ENCODE measurements at places on chromosomes 4 and X.

DNA sequence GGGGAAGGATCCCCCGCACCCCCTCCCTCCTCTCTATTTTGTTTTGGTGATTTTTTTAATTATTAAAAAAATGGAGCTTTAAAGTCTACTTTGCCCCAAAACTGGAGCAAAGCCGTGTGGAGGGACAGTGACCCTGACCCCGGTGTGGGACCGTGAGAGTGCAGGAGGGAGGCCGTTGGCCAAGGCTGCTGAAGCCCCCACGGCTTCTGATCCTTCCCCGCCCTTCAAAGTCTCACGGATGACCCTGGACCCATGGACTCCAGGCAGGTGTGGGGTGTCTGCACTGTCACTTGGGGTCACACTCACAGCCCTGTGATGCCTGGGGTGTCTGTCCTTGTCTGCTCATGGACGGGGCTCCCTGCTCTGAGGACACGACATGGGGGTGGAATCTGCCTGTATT is 133.3 kb downstream of the CPZ start:
- no peak for DNase-seq

GRCh38 chr4:144648042-144648441 is 2.1 kb downstream of the HHIP start:
- no peak for DNase-seq

GRCh38 chr4:125689805-125690204 is 375.1 kb downstream of the FAT4 start:
- no peak for DNase-seq

- DNase-seq, result no peak
These were observed 166.8 kb upstream of the MAMLD1 start for GRCh38 chrX:150196285-150196684.

DNA sequence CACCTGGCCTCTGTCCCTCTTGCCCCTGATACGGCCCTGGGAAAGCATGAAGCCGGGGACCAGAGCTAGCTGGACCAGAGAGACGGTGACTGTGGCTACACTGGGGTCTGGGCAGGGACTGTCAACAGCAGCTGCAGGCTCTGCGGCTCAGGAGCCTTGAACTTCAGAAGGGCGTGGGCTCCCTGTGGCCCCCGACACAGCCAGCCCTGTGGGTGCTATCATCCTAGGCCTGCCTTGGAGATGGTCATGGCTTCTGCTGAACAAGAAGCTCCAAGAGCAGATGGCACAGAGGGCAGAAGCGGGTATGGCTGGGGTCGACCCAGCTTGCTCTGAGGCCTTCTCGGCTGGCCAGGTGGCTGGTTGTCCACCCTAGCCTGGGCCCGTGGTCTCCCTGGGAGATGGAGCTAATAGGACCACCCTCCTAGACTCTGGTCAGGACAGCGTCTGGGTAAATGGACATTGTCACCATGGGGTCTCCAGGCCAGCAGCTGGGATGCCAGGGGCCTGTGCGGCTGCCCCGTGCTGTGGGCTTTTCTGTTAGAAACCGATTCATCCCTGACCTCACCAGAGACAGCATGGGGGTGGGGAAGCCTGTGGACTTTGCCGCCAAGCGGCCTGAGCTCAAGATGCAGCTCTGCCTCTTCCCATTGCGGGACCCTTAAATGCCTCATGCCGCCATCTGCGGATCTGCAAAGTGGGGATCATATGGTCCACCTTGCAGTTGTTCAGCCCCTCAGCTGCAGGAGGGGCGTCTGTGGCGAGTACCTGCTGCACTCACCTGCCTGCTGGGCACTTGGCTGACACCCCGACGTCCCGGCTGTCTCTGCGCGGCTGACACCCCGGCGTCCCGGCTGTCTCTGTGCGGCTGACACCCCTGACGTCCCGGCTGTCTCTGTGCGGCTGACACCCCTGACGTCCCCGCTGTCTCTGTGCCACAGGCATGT is 21.1 kb downstream of the CPZ start:
- DNase-seq, result no peak

- DNase-seq, result no peak
These were observed 1.9 kb upstream of the EIF1AX start for GRCh38 chrX:20143561-20143960.

DNA sequence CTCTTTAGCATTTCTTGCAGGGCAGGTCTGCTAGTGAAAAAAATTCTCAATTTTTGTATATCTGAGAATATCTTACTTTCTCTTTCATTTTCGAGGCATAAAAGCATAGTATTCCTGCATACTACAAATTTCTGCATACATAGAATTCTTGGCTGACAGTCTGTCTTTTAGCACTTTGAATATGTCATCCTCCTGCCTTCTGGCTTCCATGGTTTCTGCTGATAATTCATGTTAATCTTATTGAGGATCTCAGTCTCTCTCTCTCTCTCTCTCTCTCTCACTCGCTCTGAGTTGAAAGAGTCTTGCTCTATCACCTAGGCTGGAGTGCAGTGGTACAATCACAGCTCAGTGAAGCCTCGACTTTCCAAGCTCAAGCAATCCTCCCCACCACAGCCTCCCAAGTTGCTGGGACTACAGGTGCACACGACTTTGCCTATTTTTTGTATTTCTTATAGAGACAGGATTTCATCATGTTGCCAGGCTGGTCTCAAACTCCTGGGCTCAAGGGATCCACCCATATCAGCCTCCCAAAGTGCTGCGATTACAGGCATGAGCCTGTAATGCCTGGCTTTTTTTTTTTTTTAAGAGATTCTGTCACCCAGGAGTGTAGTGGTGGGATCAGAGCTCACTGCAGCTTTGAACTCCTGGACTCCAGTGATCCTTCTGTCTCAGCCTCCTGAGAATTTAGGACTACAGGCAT is 161.3 kb downstream of the FNIP2 start:
- no peak for DNase-seq

GRCh38 chr4:38243388-38244053 is 283.3 kb downstream of the PTTG2 start:
- no peak for DNase-seq

DNA sequence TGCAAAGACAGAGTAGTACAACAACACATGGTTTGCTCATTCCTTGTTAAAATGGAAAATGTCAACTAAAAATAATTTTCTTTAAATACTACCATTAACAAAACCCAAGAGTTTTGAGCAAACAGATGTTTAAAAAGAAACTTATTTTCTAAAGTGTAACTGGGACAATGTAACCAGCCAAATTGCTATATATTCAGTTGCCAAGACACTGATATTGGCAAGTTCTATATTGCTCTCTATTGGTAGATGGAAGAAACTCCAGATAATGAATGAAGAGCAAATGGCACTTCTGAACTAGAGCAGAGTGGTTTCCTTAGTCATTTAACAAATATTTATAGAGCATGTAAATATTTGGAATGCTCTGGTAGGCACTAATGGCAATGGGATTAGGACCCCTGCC is 966.2 kb downstream of the RPA4 start:
- DNase-seq, result no peak

DNA sequence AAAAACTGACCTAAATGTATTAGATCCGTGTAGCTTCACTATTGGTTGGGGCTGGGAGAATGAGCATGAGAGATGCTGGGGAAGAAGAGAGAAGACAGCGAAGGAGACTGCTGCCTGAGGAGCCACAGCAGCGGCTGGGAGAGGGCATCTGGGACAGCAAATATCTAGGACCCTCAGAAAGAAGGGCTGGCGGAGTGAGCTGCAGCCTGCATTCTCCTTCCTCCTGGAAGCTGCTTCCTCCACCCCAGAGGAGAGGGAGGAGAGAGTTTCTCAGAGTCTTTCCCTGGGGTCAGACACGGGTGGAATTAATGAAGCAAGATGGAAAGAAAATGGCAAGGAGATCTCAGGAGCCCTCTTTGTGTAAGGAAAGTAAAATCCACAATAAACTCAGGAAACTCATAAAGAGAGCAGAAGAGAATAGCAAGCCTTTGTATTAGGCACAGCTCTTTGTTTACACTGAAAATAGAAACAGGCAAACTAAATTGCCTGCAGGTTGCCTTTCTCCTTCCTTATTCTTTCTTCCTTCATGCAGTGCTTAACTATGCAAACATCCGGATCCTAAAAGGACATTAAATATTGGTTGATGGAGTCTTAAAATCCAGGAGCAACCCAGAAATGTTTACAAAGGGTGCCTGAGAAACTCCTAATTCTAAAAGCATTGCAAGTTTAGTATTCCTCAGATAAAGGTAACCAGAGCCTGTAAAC is 130.3 kb upstream of the GALNT7 start:
- DNase-seq, result no peak

Measured in T-helper 9 cell (primary cell).